Stimulated activated naive CD4-positive, alpha-beta T cell (primary cell): ENCODE measurements at places on chromosomes 12 and 14.

DNA sequence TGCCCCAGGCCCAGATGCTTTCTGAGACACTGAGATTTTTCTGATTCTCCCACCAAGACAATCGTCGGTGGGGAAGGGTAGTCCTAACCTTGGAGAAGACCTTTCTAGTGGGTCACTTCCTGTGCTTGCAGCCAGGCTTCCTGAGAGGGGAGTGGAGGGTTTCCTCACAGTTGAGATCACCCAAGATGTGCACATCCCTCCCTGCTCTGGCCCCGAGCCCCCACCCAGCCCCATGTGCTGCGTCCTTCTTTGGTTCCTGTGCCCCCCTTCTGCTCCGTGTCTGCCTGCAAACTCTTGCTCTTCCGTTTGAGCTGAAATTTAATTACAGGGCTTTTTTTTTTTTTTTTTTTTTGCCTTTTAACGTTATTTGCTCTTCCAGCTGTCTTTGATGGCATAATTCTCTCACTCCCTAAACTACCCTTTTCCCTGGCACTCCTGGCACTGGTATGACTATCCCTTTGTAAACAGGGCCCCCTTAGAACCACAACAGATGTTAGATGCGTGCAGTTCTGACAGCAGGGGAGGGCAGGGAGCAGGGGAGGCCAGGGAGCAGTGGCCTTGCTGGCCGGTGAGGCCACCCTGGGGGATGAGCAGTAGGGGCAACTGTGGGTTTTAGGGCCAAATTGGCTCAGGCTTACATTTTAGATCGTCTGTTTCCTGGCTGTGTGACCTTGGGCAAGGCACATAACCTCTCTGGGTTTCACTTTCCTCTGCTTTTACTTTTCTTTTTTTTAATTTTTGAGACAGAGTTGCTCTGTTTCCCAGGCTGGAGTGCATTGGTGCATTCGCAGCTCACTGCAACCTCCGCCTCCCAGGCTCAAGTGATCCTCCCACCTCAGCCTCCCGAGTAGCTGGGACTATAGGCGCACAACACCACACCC, 144.5 kb downstream of the PHETA1 start:
- DNase-seq: no peak

- DNase-seq: no peak
These were observed 415.5 kb upstream of the SOX5 start for GRCh38 chr12:24364921-24365320.

- no peak for DNase-seq
These were observed 1.7 kb downstream of the KSR2 start for GRCh38 chr12:117967043-117967442.

DNA sequence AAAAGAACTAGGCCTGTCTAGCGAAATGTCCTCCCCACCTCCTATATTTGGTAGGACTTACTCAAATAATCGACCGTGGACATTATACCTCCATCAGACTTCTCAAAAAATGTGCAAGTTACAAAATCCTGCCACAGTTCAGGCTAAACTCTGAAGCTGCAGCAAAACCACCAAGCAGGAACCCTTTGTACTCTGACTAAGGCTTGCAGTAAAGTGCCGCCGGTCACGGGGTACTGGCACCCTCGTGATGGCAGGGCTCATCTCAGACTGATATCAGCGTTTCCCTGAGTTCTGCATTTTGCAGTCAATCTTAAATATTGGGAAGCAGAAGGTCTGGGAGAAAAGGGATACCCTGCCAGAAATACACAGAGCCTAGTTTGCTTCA, 17.1 kb downstream of the SLC11A2 start:
- peak; percentile 58 for DNase-seq

GRCh38 chr12:52713960-52714886, 10.9 kb upstream of the KRT77 start:
- DNase-seq: no peak

DNA sequence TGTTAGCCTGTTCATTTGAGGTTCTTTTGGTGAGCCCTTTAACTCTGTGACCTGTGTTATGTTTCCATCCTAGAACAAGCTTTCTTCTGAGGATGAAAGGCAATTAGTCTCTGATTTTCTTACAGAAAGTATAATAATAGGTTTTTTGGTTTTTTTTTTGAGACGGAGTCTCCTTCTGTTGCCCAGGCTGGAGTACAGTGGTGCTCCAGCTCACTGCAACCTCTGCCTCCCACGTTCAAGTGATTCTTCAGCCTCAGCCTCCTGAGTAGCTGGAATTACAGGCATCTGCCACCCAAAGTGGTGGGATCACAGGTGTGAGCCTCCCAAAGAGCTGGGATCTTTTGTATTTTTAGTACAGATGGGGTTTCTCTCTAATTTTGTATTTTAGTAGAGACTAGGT, 52.7 kb upstream of the SYNE2 start:
- no peak for DNase-seq

- no peak for DNase-seq
These were observed 351.7 kb upstream of the MDGA2 start for GRCh38 chr14:48027115-48027514.

DNA sequence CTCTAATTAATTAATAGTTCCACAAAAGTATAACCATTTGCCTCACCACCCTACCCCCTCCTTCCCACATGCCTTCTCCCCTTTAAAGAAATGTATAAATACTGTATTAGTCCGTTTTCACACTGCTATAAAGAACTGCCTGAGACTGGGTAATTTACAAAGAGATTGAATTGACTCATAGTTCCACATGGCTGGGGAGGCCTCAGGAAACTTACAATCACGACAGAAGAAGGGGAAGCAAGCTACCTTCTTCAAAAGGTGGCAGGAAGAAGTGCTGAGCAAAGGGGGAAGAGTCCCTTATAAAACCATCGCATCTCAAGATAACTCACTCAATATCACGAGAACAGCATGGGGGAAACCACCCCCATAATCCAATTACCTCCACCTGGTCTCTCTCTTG, 8.2 kb upstream of the RESF1 start:
- DNase-seq: no peak

DNA sequence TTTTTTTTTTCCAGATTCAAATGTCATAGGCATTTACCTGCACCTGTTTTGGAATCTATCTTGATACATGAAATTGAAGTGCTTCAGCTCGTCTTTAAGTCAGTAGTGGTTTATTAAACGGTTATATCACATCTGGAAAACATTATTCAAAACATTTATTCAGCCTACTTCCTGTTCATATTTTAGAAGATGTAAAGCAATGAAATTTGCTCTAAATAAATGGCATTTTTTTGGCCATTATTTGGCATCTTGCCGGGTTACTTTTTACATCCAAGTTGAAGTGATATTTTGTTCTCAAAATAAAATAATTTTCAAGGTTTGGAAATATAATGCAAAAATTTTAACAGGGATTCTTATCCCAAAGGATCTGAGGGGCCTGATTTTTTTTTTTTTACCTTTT, 103.1 kb downstream of the EML1 start:
- no peak for DNase-seq

GRCh38 chr12:119751961-119752360, 84.0 kb downstream of the PRKAB1 start:
- DNase-seq: no peak

DNA sequence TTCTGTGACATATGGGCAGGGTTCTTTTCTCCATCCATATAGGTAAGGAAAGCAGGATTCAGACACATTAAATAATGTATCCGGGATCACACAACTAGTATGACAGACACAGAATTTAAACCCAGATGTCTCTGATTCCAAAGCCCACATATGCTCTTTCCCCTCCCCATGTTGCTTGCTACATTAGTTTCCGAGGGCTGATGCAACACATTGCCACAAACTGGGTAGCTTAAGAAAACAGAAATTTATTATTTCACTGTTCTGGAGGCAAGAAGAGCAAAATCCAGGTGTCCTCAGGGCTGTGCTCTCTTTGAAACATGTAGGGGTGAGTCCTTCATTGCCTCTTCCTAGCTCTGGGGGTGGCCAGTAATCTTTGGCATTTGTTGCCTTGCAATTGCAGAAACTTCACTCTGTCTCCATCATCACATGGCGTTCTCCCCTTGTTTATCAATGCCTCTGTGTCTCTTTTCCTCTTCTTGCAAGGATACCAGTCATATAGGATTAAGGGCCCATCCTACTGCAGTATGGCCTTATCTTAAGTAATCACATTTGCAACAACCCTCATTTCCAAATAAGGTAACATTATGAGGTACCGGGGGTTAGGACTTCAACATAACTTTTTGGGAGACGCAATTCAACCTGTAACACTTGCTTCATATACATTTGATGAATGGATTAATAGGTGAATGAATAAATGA, 83.0 kb upstream of the CCND2 start:
- DNase-seq: no peak

DNA sequence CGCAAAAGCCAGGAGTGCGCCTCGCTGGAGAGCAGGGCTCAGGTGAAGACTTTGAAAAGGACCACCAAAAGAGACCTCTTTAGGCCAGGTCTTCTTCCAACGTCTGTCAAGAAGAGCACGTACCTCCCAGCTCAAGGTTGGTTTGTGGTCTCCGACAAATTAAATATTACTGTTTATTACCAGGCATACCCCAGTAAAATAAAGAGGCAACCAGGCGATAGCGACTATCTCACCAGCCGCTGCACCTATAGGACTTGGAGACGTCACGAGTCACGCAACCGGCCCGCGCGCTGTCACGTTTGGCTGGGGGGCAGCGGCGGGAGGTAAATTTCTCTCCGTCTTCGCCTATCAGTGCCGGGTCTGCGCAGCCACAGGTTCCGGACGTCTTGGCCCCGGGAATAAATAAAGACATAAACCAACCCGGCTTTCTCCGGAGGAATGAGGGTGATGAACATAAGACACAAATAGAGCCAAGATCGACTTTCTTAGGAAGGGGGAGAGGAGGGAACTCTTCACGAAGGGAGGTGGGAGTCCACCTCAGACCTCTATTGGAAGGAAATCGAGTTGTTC, 2.0 kb upstream of the TBX5 start:
- no peak for DNase-seq

DNA sequence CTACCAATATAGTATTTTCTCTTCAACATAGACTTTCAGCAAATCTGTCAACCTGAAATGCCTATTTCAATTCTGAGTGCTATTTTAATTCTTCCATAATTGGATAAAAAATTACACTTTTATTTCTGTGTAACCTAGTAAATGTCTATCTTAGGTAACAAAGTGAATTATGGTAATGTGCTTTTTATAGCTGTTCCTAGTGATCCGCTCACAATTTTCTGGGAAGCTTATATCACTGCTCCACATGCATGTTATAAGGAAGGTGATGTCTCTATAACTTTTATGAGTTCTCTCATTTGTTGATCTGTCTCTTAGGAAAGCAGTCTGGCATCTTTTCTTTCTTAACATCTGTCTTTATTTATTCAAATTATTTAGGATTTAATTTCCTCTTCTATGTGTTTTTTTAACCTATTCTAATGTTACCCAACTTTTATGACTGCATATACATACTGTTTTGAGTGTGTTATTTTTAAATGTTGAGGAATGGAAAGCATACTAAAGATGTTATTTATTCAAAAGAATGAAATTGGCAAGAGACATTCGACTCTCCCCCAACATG, 777.1 kb upstream of the MDGA2 start:
- no peak for DNase-seq
